ENCODE measurements at places on chromosomes 7 and 10.

- DNase-seq: no peak
Observed at GRCh38 chr7:35726654-35727053, 31.7 kb upstream of the HERPUD2 start.

GRCh38 chr10:13717936-13718772, 131.4 kb downstream of the PRPF18 start:
- peak; percentile 55 for DNase-seq

- no peak for DNase-seq
Observed at GRCh38 chr10:51706225-51706624, 6.8 kb upstream of the CSTF2T start.

GRCh38 chr10:61283481-61284221, 169.5 kb downstream of the TMEM26 start:
- DNase-seq: no peak

DNA sequence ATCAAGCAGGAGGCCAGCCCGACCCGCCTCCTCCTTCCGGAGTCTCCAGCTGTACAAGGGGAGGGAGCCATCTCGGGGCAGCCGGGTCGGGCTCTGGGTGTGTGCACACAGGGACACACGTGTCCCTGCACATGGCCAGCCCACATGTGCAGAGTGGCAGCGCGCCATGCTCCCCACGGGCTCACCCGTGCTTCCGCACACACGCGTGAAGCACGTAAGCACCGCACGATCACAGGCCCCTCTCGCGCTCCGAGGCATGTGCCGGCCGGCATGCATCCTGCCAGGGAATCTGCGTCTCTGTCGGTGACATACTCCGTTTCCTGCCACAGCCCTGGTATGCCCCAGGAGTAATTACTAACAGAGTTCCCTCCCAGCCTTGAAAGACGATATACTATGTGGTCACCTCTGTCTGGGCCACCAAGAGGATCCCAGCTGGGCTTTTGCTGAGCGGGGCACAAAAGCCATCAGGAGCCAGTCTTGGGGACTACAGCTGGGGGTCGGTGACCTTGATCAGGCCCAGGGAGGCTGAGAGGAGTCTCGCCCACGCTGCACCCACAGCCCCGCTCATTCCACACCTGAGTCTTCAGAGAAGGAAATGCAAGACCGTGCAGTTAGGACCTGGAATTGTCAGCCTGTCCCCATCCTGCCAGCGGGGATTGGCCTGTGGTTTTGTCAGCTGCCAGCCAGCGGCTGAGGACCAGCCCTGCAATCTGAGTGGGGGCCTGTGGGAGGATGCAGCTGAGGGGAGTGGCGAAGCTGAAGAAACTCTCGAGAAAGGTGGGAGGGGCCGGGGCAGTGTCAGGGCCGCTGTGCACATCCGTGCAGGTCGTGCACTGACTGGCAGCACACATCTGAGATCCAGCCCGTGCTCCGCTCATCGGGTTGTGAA, 11.0 kb upstream of the LFNG start:
- no peak for DNase-seq
